ENCODE measurements at places on chromosomes 7 and 10. TPM values are rescaled to one million over a fixed set of nuclear protein-coding genes. Genes with fewer than 3 reads are reported as not detected.

The MSS51 gene
- total RNA-seq: 0.48 TPM

The EPO gene
- not detected for total RNA-seq

The GRID2IP gene
- total RNA-seq: not detected

The PPP1R17 gene
- not detected for total RNA-seq

The SPDYE16 gene
- total RNA-seq: not detected

The SUGCT gene
- total RNA-seq: 1.5 TPM

The TYSND1 gene
- total RNA-seq: 15.4 TPM

The AKR1C4 gene
- 0.18 TPM for total RNA-seq

The NUTM2E gene
- 0.26 TPM for total RNA-seq

The PCLO gene
- total RNA-seq: 1.1 TPM

Data from A549 treated with dexamethasone at 1 μM for 4 hours (cell line).